ENCODE measurements at places on chromosomes 1 and 21.

DNA sequence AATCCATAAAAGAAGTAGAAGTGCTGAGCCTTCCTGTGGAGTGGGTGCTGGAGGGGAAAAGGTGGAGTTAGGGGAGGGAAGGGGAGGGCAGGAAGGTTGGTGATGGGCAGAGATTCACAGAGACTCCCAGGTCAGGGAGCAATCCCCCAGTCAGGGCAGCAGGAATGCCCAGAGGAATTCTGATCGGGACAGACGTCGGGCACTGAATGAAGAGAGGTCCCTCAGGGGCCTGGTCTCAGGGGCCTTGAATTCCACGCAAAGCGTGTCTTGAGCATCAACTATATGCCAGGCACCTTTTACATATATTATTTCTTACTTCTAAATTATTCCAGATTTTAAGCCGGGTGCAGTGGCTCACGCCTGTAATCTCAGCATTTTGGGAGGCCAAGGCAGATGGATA lies 7.2 kb upstream of the PADI1 start:
- DNase-seq, result no peak

DNA sequence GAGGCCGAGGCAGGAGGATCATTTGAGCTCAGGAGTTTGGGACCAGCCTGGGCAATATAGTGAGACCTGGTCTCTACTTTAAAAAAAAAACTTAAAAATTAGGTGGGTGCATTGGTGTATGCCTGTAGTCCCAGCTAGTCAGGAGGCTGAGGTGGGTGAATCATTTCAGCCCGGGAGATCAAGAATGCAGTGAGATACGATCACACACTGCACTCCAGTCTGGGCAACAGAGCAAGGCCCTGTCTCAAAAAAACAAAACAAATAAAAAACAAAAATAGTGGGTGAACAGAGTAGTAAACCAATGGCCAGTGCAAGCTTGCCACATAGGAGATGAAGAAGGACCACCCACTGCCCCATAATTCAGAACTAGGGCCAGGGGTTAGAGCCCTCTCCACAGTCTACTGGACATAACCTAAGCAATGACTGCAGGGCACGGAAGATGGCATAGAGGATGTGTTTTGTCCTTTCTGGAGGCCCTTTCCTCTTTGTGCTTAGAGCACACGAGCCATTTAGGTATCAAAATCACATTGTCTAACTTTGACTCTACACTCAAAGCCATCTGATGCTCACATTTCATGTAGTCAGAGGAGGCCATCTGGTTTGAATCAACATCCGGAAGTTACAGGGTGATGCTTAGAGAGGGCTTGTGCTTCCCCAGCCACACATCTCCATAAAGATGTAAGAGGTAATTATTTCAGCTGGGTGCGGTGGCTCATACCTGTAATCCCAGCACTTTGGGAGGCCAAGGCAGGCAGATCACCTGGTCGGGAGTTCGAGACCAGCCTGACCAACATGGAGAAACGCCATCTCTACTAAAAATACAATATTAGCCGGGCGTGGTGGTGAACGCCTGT lies 12.6 kb downstream of the CD2 start:
- DNase-seq, result no peak

DNA sequence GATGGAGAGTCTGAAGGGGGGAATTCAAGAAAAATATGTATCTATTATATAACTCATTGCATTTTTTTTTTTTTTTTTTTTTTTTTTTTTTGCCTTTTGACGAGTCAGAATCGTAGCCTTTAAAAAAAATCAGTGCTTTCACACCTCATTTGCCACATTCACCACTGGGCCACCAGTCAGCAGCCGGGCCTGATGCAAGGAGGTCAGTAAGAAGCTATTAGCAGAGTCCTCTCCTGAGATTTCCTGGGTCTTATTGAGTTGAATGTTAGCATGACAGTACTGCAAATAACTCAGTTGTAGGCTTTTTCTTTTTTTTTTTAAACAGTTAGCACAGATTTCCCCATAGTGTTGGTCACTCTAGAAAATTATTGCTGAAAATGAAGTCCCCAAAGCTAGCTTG lies 139.8 kb downstream of the SPATA17 start:
- DNase-seq, result no peak

- no peak for DNase-seq
Observed at GRCh38 chr1:63063367-63063766, 259.0 kb upstream of the FOXD3 start.

DNA sequence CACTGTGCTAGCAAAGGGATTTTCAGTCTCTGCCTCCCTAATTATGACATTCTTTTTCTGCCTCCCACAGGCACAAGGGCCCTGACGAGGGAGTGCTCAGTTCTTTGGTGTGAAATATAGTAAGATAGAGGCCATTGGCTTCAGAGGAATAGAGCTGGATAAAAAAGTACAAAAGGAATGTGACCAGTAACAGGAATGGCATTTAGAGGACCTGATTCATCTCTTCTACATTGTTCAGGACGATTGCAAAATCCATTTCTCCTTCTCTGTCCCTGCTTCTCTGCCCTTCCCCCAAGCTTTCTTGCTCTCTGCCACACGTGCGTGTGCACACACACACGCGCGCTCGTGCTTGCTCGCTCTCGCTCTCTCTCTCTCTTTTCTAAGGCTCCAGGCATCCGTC lies 668.2 kb downstream of the KIF26B start:
- no peak for DNase-seq

DNA sequence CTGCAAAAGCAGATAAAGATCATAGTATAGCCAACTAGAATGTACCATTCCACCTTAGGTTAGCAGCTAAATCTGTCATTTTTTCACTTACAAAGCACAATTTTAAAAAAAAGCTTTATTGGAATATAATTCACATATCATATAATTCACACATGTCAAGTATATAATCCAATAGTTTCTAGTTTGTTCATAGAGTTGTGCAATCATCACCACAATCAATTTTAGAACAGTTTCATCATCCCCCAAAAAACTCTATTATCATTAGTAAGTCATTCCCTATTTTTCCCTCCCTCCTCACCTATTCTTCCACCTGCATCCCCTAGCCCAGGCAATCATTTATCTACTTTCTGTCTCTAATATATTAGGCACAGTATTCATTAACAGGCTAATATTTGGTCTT lies 32.0 kb upstream of the INSL5 start:
- DNase-seq, result no peak

DNA sequence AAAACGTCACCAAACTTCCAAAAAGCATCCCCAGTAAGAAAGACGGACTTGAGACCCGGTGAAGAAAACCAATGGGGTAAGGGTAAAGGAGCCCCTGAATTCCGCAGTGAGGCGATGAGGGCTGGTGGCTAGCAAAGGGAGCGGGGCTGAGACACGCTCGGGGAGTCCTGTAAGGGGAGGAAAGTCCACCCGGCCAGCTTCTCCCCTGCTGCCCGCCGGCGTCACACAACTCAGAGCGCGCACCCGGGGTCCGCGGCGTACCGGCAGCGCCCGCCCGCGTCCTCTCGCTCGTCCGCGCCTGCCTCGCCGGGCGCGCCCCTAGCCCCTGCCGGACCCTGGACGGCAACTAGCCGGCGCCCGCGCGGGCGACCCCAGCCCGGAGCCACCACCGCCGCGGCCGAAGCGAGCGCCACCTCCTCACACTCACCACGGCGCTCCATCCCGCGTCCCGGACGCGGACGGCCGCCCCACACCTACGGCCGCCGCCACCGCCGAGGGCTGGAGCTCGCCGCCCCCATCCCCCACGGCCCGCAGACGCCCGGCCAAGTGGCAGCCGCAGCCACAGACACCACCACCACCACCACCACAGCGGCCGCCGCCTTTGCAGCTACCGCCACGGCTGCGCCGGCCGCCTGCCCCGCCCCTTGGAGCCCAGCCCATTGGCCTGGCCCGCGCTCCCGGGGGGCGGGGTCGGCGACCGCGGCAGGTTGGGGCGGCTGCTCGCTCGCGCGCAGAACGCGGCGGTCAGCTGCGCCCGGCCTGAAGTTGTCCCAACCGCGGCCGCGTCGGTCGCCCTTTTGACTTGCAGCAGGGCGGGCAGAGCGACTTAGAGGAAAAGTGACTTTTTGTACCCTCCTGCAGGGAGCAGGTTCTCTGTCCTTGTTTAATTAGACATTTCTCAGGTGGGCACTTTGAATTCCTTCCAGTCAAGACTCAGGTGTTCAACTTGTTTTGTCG lies 10.0 kb upstream of the ARHGAP29 start:
- DNase-seq, result peak; percentile 7

- peak; percentile 14 for DNase-seq
Observed at GRCh38 chr1:112296908-112297307, 99.1 kb upstream of the CTTNBP2NL start.
